ENCODE measurements at places on chromosomes 3 and 15.

DNA sequence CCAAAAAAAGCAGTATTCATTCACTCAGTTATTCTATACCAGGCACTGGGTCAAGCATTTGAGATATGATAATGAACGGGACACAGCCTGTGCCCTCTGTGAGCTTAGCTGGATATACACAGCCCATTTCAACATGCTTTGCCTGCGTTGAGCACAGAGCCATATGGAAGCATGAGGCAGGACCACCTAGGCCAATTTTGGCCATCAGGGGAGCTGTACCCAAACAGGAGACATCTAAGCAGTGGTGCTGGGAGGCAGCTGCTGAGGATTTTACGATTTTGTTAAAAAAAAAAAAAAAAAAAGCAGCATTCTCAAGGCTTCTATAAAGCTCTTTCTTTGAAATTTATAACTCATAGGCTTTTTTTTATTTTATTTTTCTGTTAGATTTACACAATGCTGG, 87.2 kb upstream of the SLC2A2 start:
- no peak for DNase-seq

DNA sequence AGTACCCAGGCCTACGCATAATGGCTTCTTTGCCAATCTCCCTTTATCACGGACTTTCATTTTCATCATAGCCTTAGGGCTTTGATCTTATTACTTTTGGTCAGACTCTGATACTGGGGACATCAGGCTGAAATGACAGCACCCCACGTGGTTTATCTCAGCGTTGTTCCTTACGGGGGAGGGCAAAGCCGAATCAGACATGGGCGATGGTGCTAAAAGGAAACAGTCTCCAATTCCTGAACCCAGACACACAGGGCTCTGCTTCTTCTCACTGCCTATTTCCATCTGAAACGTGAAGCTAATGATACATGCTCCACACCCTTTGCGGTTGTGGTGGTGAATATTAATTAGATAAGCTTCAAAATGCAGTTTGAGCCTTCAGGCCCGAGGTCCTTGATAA, 59.4 kb upstream of the CD47 start:
- DNase-seq, result no peak

DNA sequence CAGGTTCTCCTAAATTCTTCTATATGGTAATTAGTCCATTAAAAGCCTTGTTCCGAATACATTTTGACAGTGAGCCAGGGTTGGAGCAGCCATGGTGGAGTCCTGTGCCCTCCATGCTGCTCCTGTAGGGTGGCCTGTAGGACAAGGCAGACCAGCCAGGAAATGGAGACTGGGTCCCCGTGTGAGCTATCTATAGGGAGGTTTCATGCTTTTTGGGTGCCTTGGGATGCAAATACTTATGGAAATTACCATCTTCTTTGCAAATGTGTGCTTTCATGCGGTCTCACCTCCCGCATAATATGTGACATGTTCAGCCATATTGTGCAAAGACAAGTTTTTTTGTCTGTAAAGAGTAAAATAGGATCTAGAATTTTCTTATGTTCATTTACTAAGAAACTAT, 58.0 kb upstream of the FURIN start:
- no peak for DNase-seq

GRCh38 chr15:70274255-70274880, 176.7 kb upstream of the TLE3 start:
- DNase-seq, result no peak

DNA sequence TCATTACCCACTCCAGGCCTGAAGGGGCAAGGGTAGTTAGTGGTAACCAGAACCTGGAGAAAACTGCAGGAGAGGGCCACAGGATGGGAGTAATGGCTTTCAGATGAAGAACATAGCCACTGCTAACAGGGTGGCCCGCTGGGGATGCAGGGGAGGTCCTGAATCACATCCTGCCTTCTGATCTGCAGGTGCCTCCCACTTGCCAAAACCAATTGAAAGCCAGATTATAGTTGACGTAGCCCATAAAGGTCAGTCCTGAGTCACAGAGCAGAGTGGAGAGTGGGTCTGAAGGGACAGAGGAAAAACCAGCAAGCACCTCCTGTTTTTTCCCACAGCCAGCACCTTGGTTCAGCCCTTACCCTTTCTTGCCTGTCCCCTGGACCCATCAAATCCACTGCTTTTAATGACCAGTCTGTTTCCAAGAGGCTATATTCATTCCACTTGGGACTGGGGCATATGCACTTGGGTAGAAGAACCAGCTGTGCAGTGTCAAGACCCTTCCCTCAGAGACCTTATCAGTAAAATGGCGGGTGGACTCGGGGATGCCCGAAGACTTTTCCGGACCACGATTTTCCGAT, 646 bp upstream of the SLC35G2 start:
- DNase-seq, result no peak

- no peak for DNase-seq
These were observed 129.3 kb downstream of the TMEM108 start for GRCh38 chr3:133167340-133168024.

- DNase-seq, result no peak
These were observed 6.1 kb upstream of the KBTBD12 start for GRCh38 chr3:127908951-127909350.

DNA sequence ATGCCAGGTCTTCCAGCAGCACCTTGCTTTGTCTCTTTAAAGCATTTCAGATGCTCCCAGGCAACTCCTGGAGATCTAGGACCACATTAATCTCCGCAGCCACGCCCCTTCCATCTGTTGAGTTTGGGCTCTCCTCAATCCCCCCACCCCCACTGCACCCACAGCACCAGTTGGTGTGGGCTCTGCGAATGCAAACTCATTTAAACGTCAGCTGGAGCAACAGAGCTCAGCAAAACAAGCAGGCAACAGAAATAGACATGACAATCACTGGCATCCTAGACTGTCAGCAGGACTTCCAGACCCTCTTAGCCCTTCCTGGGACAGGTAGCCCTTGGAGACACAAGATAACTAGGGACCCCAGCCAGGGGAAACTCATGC, 106.9 kb downstream of the LSM3 start:
- DNase-seq, result no peak

DNA sequence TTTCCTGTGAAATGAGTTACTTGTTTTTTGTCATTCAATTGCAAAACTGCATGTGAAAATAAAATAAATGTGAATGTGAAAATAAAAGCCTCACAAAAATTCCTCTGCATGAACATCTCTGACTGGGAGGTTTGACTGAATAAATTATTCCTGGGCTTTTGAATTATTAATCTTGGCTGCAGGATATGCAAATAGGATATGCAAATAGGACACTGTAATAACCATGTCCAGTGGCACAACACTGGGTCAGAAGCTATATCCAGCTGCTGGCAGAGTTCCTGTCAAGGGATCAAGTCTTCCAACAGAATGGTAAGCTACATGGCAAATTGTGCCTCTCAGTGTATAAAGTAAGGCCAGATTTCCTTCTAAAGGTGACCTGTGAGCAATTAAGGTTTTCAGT, at the start of gene SUCNR1:
Gene SUCNR1 (plus strand): TSS at position 246 of the 400 bp plus-strand sequence. CDS start 6,250 bp downstream, outside the sequence.
- DNase-seq, result no peak

- DNase-seq, result no peak
These were observed 4.9 kb upstream of the MAGEF1 start for GRCh38 chr3:184716622-184717398.

GRCh38 chr15:70505411-70505919, 257.9 kb downstream of the UACA start:
- DNase-seq, result no peak

GRCh38 chr3:167886690-167887089, 151.2 kb downstream of the SERPINI1 start:
- no peak for DNase-seq

DNA sequence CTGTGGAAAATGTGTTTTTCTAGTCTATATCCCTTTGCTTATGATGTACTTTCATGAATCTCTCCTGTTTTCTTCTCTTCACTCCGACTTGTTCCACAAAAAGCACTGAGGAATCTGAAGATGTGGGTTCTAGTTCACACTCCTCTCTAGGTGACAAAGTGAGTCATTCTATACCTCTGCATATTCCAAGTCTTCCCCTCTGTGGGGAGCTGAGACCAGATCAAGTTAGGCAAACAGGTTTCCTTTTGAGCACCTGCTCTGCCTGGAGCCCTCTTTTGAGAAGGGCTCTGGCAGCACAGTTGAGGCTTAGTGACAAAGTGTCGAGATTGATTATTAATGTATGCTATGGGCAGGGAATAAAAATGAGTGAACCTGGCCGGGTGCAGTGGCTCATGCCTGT, 82.4 kb upstream of the VGLL4 start:
- DNase-seq, result no peak

GRCh38 chr3:37645517-37646380, 215.9 kb upstream of the CTDSPL start:
- no peak for DNase-seq

DNA sequence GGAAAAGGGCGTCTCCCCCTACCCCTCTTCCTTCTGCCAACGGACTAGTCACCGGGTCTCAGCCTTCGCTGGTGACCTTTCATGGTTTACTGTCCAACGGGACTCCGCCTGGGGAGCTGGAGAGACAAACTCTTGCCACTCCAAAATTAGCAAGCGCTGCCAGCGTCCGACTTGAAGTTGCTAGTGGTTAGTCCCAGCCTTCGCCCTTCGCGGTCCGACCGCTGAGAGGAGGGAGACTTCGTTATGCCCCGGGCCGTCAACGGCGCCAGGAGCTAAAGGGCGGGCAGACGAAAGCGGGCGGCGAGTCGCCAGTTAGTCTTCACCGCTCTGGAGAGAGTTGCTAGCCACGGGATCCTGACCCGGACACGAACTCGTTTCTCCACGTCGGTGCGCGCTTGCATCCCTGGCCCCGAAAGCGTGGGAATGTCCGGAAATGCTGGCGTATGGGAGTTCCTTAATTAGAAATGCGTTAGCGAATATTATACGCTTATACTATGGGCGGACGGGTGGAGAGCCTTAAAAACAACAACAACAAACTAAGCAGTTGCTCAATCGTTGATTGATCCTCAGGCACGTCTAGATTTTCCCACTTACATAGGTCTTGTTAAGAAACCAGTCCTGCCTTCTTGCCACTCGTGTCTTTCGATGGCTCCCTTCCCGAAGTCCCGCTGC, 716 bp downstream of the SMC4 start:
- peak; percentile 22 for DNase-seq

- no peak for DNase-seq
These were observed 498.5 kb upstream of the GBE1 start for GRCh38 chr3:82259994-82260393.

DNA sequence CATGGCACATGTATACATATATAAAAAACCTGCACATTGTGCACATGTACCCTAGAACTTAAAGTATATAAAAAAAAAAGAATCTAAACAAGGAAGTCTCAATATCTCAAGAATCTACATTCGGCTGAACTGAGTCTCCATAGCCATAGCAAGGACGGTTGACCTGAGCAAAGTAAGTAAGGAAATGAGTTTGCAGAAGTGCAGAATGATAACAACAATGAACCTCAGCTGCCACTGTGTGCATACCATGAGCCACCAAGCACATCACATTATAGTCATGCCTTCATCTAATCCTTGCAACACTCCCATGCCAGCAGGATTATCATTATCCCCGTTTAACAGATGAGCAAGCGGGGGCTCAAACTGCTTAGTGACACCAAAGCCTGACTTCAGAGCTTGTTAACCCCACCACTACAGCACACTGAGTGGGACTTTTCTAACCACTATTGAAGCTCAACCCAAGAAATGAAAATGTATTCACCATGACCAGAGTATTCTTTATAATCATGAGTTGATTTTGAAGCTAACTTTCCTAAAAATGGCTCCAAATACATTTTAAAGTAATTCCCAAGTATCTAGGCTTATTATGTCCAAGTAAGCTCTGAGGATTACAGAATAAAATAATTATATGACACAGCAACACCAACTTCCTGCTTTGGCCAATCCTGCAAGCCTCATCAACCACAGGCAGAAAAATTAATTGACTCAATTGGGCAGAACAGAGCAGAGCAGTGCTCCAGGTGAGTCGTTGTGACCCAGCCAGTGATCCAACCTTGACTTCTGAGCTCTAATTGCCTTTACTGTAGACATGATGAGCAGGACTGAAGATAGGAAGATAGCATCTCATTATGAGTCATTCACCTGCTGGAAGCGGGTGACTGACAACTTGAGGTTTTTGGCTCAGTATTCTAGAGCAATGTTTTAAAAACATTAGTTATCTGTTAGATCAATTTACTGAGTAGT, 47.3 kb upstream of the IL12A start:
- no peak for DNase-seq

DNA sequence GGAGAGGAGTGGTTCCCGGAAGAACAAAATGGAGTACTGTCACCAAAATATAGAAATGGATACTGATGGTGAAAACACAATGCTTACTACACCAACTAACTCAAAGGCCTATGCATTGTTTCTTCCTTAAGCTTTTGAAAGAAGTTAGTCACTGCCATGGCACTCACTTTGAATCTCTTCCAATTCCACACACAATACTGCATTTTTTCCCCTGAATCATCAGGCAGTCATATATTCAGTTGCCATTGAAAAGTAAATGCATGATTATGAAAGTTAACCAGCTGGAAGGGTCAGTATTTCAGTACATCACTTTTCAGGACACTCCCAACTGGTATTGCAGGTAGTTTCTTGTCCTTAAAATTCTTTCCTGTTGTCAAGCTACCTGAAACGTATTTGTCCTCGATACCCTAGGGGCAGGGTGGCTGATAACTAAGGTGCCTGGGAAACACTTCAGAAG, 9.0 kb upstream of the LRRFIP2 start:
- DNase-seq, result no peak

DNA sequence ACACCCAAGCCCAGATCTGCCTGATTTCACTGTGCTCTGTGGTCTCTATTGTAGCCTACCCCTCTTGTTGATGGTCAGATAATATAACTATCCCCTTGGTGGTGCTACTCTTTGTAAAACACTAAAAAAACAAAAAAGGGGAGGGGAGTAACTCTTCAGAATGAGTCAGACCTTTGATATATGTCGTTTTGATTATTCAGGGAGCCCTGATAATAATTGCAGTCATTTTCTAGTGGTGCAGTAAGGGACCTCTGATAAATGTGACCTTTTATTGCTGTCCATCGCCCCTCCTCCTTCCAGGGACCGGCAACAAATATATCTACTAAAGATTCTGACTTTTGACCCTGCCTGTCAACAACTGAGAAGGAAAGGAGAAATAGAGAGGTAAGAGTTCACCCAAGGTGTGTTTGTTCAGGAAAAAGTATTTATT, 45.1 kb upstream of the MAGI1 start:
- no peak for DNase-seq

GRCh38 chr3:23421811-23422516, 218.8 kb downstream of the UBE2E2 start:
- no peak for DNase-seq

DNA sequence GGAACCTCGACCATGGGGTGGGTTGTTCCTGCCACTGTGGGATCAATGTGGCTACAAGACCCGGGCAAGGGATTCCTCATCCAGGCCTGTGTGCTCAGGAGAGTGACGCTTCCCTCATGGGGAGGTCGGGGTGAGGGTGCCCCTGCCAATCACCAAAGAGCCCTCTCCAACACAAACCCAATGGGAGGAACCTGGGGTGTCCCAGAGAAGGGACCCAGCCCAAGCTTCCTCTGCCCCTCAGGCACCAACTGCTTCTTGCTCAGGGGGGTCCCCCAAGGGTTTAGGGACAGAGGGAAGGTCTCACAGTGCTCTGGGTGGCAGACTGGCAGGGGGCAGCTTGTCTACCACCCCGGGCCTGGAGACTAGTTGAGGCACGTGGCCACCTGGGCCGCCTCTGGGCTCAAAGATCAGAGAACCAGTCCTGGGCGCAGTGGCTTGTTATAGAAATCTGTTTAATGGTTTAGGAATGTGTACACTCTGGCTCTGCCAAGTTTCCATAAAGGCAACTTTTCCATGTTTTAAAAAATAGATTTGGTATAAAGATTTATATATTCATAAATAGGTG, 26.6 kb downstream of the GP9 start:
- no peak for DNase-seq
